HFF-Myc (cell line): ENCODE measurements at places on chromosomes 4 and X.
A peak's percentile ranks its signal among the peaks of the same experiment; 100 is the strongest.

DNA sequence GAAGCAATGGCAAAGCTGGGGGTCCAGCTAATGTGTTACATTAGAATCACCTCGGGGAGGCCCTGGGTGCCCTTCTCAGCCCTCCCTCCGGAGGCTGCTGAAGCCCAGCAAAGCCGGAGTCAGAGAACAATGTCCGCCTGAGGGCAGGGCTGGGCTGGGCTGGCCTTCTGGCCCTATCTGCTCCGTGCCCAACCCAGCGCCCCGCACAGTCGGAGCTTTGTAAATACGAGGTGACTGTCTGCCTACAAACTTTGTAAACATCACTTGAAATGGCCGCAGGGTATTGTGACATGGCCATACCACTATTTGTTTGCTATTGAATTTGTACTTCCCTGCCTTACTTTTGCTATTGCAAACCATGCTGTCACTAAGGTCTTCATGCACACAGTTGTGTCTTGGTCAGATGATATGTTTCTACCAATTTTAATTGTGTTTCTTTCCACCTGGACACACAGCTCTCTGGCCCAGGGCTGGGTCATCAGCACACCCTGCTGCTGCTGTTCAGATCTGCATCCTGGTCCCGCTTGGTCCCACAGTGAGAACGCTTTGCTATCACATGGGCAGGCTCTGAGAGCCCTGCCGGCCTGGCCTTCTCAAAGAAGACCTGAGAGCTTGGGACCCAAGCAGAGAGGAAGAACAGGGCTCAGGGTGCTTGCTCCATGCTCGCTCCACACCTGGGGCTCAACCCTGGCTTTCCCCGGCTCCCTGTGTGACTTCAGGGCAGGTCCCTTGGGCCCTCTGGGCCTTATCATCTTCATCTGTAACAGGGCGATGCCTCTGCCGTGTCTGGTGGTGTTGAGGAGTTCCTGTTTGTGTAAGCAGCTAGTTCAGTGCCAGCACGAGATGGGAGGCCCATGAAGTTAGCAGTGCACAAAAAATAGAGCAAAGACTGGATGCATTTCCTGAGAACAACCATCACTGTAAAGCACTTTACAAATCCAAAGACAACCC lies 2.3 kb downstream of the S100P start:
- no peak for DNase-seq

- DNase-seq, result no peak
Measured at GRCh38 chr4:105194328-105195231, 47.9 kb downstream of the TET2 start.

DNA sequence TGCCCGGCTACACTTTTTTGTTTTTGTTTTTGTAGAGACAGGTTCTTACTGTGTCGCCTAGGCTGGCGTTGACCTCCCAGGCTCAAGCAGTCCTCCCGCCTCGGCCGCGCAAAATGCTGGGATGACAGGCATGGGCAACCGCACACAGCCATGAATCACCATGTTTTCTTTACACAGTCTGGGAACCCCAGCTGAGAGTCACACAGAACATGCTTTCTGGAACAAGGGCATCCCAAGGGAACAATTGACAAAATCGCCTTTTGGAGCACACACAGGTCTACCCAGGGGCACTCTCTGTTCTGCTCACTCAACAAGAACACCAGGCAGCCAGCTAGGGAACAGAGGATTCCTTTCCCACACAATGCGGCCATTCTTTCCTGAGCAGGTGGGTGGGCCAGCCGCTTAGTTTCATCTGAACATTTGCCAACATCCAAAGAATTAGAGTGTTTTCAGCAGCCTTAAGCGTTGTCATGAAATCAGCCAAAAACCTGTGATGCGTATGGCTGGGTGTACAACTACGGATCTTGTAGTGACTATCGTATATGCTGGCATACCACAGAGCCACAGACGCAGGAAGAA lies 15.7 kb downstream of the PRKX start:
- no peak for DNase-seq

GRCh38 chrX:119495734-119496726 lies 27.8 kb downstream of the SLC25A5 start:
- DNase-seq, result no peak

DNA sequence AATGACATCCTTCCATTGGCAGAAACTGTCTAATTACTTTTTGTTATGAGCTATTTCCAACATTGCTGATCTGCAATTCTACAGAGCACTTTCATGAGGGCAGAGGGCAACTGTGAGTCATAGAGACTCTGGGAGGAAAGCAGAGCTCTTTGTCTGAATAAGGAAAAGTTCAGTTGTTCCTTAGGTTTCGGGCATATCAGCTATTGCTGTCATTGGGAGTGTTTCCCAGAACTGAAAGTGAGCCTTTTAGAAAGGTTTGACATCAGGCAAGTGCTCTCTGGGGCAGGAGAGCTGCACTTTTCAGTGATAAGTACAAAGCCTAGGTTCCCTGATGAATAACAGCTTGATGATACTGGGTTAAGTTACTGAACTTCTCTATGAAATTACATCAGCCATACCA lies 119.2 kb upstream of the EDNRA start:
- DNase-seq, result peak; percentile 73

GRCh38 chr4:182716192-182716591 lies 201.0 kb downstream of the DCTD start:
- no peak for DNase-seq

GRCh38 chr4:100295792-100296191 lies 105.5 kb upstream of the DDIT4L start:
- no peak for DNase-seq

DNA sequence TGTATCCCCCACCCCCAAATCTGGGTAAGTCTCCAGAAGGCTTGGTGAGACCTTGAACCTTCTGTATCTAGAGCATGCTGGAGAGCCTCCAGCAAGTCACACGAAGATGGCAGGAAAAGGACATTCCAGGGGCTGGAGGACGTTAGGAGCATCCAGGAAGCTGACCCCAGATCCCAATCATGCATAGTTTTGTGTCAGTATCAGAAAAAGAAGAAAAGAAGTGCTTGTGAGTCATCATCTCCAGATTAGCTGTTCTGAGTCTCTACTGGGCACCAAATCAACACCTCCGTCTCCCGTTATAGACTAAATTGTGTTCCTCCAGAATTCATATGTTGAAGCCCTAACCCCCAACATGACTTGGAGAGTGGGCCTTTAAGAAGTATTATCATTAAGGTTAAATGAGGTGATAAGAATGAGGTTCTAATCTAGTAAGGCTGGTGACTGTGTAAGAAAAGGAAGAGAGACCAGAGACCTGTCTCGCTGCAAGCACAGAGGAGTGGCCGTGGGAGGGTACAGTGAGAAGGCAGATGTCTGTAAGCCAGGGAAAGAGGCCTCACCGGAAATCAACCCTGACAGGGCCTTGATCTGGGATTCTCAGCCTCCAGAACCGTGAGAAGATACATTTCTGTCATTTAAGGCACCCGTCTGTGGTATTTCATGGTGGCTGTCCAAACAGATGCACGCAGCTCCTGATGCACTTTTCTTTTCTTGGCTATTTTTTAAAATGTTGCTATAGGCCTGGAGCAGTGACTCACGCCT lies 38.1 kb upstream of the CLDN24 start:
- no peak for DNase-seq

- no peak for DNase-seq
Measured at GRCh38 chr4:103996637-103997036, 276.9 kb upstream of the TACR3 start.

GRCh38 chr4:77360451-77360850 lies 203.4 kb downstream of the CCNG2 start:
- DNase-seq, result no peak

- no peak for DNase-seq
Measured at GRCh38 chrX:43735957-43736356, 79.9 kb downstream of the MAOA start.

DNA sequence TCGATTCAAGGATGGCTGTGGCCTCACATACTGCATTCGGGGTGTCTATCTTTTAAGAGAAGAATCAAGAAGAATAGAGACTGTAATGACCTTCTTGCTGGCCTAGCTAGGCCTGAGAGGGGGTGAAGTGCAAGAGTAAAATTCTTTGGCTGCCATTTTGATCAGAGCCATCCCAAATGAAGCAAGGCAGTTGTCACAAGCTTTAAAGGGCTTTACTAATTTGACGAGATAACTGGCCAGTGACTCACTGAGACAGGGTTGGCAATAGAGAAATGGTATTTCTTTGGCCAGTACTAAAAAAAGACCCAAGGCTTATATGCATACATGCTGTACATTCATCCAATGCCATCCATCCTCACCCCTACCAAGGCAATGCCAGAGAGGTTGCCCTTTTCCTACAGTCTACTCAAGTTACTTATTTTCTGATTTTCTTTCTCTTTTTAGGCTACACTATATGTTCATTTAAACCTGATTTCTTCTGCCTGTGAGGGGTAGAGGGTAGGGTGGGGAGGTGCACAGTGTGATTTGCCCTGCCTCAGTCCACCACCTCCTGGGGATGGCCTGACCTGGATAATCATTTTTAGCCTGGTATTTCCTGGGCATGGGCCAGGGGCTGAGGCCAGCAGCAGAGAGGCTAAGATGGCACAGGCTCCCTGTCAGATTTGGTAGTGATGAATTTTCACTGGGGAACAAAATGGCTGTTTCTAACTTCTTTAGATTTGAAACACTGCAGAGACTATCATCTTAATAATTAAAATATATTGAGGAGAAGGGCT lies 32.2 kb downstream of the ATG4A start:
- DNase-seq, result no peak

DNA sequence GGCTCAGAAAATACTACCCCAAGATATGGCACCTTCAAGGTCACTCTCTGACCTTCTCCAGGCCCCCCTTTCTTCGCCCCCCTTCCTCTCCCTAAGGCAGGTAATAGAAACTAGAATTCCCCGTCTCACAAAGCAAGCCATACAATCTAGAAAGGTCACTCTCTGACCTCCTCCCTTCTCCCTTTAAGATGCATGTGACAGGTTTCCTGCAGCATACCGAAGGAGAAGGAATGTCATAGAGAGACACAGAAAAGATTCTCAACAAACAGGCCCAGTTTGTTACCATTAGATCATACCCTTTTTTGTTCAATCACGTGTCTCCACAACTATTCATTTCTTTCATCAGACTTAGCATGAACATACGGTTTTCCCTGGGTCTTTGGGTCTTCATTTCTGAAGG lies 51.2 kb upstream of the RBMXL3 start:
- DNase-seq, result no peak

GRCh38 chrX:14943962-14944361 lies 70.7 kb downstream of the MOSPD2 start:
- DNase-seq, result no peak

DNA sequence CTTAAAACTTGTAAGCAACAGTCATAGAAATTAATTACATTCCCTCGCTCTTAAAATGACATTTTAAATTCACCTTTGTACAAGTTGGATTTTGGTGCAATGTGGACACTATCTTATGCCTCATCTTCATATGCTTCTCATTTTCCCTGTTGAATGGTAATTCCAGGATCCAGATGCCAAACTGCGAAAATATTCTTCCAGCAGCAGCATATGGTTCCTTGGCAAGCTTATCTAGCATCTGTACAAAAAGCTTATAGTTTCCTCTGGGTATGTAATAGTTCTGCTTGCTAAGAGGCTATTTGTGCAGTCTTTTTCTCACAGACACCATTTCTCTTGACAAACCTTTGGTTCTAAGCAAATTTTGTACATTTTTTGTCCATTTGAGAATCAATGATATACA lies 2079.7 kb upstream of the AGA start:
- DNase-seq, result no peak

DNA sequence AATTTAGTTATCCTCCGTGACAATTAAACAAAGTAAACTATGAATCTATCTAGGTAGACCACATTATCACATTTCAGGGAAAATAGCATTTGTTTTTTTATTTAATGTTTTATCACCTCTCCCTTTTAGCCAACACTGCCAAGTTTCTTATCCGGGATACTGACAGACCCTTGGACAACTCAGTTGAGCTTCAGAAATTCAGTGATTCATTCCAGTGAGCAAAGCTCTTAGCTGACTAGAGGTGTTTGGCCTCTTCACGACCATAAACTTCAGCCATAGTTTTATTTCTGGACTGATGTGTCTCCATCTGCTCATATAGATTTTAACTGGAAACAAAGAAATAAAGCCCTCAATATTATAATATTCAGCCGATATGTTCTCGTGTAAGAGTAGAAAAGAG lies 15.2 kb downstream of the SLITRK2 start:
- DNase-seq, result no peak

GRCh38 chr4:183352546-183352945 lies 30.3 kb upstream of the CLDN24 start:
- DNase-seq, result no peak

GRCh38 chr4:139987502-139987850 lies 166.5 kb downstream of the MAML3 start:
- DNase-seq, result no peak

DNA sequence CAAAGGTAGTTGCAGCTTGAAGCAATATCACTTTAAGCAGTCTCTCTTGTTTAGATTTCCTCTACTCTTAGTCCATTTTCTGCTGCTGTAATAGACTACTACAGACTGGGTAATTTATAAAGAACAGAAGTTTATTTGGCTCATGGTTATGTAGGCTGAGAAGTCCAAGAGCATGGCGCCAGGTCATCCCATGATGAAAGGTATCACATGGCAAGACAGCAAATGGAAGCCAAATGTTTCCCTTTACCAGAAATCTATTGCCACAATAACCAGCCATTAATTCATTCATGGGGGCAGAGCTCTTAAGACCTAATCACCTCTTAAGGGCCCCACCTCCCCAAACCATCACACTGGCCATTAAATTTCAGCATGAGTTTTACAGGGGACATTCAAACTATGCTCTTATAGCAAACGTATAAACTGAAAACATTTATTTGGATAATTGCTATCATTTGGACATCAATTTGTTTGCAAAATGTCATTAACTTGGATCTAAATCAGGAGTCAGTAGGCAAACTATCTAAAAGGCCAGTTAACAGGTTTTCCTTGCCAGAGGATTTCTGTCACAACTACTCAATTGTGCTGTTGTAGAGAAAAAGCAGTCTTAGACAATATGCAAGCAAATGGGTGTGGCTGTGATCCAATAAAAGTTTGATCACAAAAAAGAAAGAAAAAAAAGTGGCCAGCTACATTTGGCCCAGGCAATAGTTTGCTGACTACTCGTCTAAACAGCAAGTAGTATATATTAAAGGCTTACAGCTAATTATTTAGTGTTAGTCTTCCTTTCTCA lies 75.7 kb upstream of the GUCY1A1 start:
- no peak for DNase-seq

DNA sequence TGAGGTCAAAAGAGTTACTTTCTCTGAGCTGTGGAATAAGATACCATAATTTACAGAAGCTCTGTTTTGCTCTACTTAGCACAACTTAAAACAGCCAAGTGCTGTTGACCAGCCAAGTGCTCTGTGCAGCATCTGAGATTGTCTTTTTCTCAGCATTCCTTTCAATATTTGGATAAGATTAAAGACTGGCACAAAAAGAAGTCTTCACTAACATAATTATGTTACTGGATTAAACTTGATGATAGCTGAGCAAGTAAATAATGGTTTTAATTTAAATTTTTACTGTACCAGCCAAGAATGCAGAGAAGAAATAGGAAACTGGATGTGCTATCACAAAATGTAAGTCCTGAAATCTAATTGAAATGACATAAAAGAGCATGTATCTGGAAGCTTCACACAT lies 60.4 kb downstream of the NPY2R start:
- no peak for DNase-seq

- DNase-seq, result no peak
Measured at GRCh38 chr4:182492423-182492822, 249.2 kb downstream of the TENM3 start.
